ENCODE measurements at places on chromosomes 16 and 17. TPM values are rescaled to one million over a fixed set of nuclear protein-coding genes. Genes with fewer than 3 reads are reported as not detected.

Gene HP
- total RNA-seq: not detected

Gene PRR29
- total RNA-seq: not detected

Gene KRTAP9-8
- total RNA-seq: not detected

Gene RPA1
- 60.3 TPM for total RNA-seq

Gene LITAF
- 161 TPM for total RNA-seq

Gene RHOT1
- 19.8 TPM for total RNA-seq

Gene CRHR1
- total RNA-seq: not detected

Gene UNC13D
- 7.6 TPM for total RNA-seq

Gene SLFN12
- total RNA-seq: 6.3 TPM

Gene MYL11
- total RNA-seq: 1.2 TPM

Gene ANKRD40CL
- not detected for total RNA-seq

Gene PRR11
- total RNA-seq: 35.7 TPM

Gene TEX19
- total RNA-seq: not detected

Gene DDX19B
- total RNA-seq: 38.8 TPM

Gene TMEM220
- total RNA-seq: 0.96 TPM

Gene TGFB1I1
- 14.7 TPM for total RNA-seq

Gene DHRS7C
- total RNA-seq: not detected

Gene VAMP2
- 37.7 TPM for total RNA-seq

Gene TXNL4B
- 17.4 TPM for total RNA-seq

Gene ATP1B2
- not detected for total RNA-seq

Gene ZNF205
- 11.8 TPM for total RNA-seq

Gene ZG16
- total RNA-seq: not detected

Gene CTRB1
- total RNA-seq: not detected

Gene MYH11
- total RNA-seq: not detected

Gene ALOX12B
- 1.3 TPM for total RNA-seq

Data from MCF 10A (cell line).